ENCODE measurements at places on chromosomes 6 and 20.

GRCh38 chr6:27861276-27861840, 50.8 kb downstream of the OR2B2 start:
- no peak for DNase-seq

DNA sequence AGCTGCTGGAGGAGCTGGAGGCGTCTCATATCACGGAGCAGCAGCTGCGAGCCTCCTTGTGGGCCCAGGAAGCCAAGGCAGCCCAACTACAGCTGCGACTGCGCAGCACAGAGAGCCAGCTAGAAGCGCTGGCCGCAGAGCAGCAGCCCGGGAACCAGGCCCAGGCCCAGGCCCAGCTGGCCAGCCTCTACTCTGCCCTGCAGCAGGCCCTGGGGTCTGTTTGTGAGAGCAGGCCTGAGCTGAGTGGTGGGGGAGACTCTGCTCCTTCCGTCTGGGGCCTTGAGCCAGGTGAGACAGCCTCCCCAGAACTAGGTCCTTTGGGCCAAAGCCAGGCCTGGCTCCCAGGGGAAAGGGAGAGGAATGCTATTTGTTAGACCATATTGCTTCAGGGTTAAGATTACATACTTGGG, 31.7 kb downstream of the C20orf173 start:
- no peak for DNase-seq

GRCh38 chr6:6494677-6495076, 93.8 kb upstream of the LY86 start:
- DNase-seq = peak; percentile 22

DNA sequence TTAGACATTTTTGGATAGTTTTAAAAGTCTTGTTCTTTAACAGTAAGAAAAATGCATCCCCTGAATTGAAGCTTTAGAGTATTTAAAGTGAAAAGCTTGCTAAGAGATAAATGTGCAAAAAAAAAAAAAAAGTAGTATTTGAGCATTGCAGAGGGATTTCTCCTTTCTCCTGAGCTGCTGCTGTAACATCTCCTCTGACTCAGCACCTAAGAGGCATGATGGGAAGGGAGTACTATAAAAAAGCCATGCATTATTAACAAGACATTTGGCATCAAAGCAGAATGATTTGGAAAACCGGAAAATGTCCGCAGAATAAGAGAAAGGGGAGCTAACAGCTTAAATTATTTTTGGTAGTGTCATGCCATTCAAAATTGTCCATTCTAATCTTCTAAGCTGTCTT, 27.9 kb downstream of the B4GALT5 start:
- peak; percentile 53 for DNase-seq

GRCh38 chr6:37027811-37028469, 22.5 kb downstream of the FGD2 start:
- DNase-seq = no peak

GRCh38 chr6:163201855-163202254, 212.7 kb upstream of the QKI start:
- no peak for DNase-seq

DNA sequence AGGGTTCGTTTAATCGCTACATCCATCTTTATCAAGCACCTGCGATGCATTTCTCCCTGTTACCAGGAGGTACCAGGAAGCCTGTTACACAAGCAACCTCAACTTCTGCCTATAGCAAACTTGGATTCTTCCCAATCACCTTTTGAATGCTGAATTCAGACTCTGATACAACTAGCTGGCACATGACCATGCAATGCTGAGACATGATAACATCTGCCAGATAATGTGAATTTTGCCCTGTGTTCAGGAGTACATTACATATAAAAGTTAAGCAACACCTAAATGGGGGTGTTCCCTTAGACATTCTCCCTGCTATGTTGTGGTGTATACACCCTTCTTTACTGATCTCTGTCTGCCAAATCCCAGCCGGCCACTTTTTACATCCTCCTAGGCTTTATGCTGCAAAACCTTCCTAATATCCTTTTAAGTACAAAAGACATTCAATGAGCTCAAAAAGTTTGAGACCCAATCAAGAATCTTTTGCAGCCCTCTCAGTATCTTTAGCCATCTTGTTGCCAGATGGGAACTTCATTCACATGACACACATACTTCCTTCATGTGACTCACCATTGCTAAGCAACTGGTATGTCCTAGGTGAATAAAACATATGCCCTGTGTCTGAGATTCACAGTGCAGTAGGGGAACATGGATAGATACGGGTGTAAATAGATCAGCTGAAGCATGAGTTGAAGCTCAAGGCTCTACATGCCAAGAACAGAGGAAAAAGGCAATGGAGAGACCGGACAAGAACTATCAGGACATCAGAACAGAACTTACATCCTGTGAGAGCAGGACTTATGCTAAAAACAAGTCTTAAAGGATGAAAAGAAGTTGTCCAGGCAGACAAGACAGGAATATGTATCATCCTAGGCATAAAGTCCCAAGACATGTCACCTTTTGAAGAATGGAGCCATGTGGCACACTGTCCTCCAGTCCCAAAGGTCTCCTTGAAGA, 84.3 kb downstream of the ZHX3 start:
- DNase-seq = peak; percentile 85

DNA sequence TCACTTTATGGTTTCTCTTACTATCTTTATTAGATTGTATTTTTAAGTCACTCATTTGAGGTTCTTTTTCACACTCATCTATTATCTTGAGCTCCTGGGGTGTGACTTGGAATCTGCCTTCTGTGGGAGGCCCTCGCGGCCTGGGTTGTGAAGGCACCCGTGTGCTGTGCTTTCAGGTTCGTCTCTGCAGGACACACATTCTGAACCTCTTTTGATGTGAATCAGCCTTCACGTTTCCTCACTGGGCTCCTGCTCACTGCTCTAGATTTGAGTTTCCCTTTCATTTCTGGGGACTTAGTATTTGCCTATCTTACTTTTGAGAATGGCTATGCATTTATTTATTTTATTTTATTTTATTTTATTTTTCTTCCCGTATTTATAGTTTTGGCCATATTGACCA, 97.8 kb downstream of the PACRG start:
- no peak for DNase-seq

DNA sequence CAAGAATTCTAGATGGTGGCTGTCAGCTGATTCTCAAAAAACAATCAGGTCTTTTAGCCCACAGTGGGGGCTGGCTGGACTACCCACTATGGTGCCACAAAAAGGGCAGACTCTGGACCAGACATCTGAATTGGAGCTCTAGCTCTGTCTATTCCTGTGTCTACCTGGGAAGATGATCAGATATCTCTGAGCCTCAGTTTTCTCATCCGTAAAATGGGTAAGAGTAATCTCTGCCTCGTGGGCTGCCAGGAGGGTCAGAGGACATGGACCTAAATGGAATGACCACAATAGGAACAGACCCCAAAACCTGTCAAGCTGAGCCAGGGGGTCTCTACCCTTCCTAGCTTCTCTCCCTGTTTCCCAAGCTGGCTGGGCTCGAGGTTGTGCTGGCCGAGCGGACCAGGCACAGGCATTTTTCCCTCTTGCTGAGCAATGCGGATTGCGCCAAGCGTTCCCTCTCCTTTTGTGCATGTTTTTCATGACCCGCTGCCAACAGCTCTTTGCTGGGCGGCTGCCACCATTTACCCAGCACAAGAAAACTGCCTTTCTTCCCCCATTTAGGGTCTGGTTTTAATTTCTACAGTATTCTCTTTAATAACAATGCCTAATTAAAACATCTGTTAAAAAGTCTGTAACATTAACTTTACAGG, 74.7 kb upstream of the MAFB start:
- no peak for DNase-seq

DNA sequence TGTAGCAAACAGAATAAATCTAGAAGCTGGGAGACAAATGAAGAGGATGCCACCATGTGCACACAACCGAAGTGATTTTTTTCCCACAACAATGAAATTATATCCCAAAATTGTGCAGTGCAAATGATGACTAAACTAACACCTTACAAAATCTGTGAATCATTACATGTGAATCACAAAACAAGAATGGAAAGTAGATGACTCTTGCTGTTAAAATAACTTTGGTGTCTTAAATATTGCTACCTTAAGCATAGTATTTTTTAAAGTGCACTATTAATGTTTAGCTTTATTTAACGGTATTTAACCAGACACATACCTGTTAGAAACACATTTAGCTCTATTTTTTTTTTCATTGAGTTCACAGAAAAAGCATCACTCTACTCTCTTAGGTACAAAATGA, 190.8 kb downstream of the TBC1D32 start:
- DNase-seq = peak; percentile 37
